ELR (cell line): ENCODE measurements at places on chromosomes 6 and 20.

DNA sequence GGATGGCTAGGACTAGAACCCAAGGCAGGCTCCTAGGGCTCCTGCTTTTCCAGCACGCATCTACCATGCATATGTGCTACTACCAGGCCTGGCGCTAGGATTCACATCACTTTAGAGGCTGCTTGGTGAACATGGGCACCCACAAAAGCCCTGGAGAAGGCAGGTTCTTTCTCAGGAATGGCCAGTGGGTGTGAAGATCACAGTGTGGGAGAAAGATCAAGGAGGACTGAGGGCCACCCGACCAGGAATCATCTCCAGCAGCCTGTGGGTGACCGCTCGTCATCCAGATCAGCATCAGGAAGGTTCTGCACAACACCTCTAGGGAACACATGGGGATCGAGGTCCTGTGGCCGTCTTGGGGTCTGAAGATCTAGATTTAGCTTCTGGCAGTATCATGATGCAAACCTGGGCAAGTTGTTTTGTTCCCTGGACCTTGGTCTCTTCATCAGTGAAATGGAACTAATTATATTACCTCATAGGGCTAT is 27.3 kb downstream of the SRSF3 start:
- no peak for DNase-seq

DNA sequence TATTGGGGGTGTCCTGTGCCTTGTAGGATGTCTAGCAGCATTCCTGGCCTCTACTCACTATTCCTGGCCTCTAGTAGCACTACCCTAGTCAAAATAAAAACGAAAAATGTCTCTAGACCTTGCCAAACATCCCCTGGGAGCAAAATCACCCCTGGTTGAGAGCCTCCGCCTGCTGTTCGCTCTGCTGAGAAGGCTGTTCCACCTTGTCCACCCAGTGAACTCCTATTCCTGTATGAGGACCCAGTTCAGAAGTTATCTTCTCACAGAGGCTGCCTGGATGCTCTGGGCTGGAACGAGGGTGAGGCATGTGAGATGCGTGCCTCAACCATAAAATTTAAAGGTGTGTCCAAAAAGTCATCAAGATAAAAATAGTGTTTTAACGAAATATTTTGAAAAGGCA is 101.9 kb downstream of the TOX2 start:
- DNase-seq: no peak

DNA sequence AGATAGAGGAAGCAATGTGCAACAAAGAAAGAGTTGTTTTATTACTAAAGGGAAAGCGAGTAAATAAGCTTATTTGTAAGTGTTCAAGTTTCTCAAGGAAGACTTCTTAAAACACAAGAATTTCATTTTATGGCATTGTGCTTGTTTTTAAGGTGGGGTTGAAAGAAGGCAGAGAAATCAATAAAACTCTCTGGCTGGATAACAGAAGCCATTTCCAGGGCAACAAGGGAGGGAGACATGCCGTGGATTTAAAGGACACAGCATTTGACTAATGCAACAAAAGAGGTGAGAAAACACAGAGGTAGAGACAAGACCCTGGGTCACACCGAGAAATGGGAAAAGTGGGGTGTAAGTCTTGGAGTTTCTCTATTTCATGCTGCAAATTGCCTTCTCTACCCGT is 28.8 kb upstream of the GMPR start:
- DNase-seq: no peak

DNA sequence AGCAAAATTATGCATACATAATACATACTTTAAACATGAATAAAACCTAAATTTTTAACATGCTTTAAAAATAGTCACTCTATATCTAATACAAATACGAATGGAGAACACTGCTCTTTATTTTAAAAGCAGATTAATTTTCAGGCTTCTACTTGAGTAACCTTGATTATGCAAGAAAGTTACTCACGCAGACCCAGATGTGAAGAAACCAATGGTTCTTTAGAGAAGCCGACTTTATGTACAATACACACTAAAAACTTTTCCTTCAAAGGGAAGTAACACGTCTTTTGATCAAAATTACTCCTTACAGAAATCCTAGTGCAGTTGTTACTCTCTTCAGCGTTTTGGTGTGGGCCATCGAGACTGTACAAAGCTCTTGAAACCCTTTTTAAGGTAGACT is 136.9 kb upstream of the SLC22A16 start:
- no peak for DNase-seq

DNA sequence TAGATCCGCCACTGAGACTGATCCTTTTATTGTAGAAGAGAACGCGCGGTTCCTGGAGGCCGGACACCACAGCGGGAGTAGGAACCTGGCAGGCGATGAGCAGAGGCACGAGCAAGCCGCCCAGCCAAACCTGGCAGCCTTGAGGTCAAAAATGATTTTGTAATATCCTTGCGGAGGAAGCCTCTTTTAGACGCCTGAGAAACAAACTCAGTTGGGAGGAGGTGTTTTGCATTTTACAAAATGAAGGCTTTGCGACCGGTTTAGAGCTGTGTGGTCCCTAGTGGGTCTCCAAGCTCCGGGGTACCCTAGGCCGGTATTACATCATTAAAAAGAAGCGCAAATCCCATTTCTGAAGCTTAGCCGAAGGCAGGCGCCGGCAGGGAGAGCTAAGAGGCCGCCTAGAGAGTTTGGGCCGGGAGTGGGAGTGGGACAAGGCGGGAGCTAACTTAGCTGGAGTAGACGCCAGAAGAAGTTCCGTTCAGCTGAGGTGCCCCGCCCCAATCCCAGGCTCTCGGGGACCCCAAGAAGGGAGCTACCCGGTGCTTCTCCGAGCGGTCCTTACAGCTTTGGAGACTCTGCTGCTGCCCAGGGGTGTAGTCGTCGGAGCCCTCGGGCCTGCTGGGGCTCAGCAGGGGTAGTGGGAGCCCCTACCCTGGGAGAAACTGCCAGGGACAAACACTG is 1.9 kb upstream of the TBX18 start:
- no peak for DNase-seq

DNA sequence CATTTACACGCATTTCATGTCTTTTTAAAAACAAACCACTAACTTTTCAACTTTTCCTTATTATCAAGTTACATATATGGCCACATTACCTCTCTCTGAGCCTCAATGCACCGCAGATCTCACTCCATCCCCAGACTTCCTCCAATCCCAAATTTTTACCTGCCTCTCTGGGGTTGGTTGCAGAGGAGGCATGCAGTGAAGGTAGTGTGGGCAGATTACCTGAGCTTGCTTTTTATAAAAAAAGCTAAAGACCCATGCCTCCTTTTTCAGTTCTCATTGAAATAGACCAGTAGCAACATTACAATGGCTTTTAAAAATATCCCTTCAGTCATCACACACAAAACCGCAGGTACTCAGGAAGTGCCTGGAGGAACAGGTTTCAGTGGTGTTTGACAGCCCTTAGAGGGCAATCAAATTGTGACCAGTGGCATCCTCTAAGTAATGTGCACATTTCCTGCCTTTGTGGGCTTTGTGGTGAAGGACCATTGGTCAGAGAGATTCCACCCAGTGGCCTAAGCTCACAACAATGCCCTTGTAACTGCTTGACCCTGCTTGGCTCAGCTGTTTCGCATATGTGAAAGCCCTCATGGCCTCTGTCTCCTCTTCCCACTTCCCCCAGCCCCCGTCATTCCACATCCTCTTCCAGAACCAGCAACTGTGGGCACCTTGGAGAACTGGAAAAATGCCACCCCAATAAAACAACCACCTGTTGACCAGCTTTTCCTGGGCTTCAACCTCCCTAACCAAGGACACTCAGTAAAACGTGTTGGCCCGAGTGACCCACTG is 30.2 kb upstream of the IL17A start:
- DNase-seq: peak; percentile 74

DNA sequence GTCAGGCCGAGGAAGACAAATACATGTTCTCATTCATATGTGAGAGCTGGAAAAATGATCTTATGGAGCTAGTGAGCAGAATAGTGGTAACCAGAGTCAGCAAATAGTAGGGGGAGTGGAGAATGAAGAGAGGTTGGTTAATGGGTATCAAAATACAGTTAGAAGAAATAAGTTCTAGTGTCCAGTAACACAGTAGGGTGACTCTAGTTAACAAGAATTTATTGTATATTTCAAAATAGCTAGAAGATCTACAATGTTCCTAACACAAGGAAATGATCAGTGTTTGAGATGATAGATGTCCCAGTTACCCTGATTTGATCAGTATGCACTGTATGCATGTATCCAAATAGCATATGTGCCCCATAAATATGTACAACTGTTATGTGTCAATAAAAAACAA is 128.4 kb downstream of the BCKDHB start:
- DNase-seq: no peak

DNA sequence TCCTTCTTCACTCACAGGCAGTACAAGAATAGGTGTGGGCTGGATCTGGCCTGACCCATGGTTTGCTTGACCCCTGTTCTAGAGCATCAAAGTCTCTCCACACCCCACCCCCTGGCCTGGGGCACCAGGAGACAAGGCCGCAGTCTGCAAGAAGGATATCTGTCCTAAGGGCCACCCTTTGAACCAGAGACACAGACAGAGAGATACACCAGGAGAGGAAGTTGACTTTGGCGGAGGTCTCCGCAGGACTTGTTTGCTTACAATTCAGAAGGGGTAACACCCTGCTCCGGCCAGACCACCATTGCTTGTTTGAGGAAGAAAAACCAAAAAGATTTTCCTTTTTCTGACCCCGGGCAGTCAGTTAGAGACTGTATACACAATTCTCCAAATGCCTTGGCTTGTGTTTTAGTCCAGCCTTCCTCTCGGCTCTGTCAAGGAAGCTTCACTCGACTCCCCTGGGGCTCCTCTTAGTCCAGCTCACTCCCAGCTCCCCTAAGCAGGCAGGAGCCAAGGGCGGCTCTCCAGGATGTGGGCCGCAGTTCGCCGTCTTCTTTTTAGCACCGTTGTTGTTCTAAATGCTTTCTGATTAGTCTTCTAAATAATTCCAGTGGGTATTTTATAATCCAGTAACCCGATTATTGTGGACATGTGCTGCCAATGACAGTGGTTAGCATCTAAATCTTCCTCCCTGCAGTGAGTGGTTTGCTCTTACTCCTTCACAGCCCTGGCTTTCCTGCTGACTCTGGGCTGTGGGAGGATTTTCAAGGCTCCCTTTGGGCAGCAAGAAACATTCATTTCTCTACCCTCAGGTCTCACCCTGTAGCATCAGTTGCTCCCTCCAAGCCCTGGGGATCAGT is 58.6 kb upstream of the MRPS10 start:
- DNase-seq: no peak

- no peak for DNase-seq
Observed at GRCh38 chr6:166413491-166413951, 30.8 kb upstream of the MPC1 start.

- DNase-seq: no peak
Observed at GRCh38 chr6:7846966-7847818, 63.4 kb downstream of the TXNDC5 start.

- DNase-seq: no peak
Observed at GRCh38 chr20:33654680-33655161, 7.4 kb upstream of the C20orf144 start.

DNA sequence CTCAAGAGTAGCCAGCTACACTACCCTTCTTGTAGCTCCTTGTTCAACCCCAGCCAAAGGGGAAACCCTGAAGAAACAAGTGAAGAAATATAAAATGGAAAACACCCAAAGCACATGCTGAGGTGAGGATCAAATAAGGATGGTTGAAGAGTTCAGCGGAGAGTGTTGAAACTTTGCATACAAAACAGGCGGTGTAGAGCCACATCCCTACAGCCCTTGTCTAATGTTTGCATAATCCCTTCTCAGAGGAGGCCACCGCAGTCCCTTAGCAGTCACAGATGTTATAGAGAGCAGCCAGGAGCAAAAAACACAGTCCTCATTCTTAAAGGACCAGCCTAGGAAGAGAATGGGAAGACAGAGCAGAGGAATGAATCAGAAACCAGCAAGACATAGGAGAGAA is 350.7 kb upstream of the SASH1 start:
- no peak for DNase-seq

DNA sequence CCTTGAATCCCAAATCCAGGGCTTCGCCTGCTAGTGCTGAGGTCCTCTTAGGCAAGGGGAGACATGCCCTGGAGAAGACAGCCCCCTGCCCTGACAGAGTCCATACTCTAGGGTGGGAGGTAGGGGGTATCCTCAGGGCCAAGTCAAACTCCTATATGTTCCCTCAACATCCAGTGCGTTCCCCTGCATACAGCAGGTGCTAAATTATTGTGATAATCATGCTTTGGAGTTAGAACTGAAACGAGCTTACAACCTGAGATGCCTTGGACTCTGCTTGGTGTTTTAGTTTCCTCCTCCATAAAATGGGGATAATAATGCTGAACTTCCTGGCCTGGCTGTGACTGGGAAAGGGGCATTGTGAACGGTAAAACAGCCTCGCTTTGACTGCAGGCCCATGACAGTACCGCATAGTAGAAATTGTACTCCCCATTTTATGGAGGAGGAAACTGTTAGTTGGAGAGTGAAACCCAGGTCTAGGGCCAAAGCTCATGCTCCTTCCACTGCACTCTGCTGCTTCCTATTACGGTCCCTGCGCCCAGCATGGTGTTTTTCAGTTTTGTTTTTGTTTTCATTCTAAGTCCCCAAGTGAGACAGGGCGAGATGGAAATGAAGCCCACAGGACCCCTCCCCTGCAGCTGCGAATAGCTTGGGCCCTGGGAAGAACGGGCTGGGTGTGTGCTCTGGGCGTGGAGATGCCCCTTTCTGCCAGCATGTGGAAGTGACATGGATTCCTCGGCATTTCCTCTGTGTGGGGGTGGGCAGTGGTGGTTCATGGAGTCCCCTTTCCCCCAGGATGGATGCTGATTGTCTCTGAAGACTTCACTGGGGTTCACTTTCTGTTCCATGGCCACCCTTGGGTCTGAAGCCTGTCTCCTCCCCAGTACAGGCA is 162.5 kb downstream of the VEGFA start:
- DNase-seq: no peak

DNA sequence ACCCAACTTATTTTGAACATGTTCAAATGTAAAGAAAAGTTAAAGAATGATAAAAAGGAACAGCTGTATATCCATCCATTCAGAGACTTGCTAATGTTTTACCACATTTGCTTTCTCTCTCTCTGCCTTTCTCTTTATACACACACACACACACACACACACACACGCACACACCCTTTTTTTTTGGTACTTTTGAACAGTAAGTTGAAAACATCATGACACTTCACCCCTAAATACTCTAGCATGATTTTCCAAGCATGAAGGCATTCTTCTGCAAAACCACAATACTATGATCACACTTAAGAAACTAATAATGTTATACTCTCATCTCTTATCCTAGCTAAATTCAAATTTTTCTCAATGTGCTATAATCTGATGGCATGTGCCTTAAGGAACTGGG is 192.3 kb downstream of the UTRN start:
- no peak for DNase-seq
